ENCODE measurements at places on chromosomes 2 and 18.

- no peak for DNase-seq
Measured at GRCh38 chr2:84701880-84702279, 179.0 kb downstream of the TRABD2A start.

DNA sequence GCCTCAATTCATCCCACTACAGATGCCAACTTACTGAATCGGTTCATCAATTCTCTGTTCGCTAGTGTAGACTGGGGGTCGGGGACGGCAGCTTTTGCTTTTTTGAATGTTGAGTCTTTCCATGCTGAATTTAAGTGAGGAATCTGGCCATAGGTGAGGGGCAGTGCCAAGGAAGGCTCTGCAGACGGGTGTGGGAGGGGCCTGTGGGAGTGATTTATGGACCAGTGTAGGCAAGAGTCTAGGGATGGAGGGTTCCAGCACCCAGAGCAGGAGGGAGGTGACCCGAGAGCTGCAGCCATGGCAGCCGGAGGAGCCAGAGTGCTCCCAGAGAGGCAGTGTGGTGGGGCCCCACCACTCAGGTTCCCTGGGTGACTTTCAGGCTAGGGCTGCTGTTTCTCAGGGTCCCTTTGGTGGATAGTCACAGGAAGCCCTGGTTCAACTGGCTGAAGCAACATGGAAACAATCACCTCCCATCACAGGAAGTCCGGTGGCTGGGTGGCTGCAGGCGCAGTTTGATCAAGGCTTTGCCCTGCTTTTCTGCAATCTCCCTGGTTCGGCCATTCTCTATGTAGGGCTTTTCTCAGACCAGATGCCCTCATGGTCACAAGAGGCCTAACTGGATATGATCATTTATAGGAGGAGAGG is 16.9 kb upstream of the TEX44 start:
- no peak for DNase-seq

DNA sequence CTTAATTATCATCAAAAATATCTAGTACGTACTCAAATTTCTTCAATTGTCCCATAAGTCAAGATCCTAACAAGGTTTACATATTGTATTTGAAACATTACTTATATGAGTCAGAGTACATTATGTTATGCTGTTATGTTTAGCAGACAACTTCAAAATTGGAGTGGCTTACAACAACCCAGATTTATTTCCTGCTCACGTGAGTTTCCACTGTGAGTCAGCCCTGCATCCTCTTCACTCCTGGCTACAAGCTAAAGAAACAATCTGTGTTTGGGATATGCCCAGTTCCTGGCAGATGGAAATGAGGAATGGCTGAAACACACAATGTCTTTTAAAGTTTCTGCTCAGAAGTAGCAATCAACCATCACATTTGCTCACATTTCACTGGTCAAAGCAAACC is 31.5 kb upstream of the TANC1 start:
- DNase-seq: peak; percentile 92

- no peak for DNase-seq
Measured at GRCh38 chr2:104744537-104744936, 109.4 kb upstream of the POU3F3 start.

- no peak for DNase-seq
Measured at GRCh38 chr2:113675875-113676274, 48.8 kb downstream of the RABL2A start.

- peak; percentile 13 for DNase-seq
Measured at GRCh38 chr2:64063454-64063853, 44.2 kb upstream of the VPS54 start.

DNA sequence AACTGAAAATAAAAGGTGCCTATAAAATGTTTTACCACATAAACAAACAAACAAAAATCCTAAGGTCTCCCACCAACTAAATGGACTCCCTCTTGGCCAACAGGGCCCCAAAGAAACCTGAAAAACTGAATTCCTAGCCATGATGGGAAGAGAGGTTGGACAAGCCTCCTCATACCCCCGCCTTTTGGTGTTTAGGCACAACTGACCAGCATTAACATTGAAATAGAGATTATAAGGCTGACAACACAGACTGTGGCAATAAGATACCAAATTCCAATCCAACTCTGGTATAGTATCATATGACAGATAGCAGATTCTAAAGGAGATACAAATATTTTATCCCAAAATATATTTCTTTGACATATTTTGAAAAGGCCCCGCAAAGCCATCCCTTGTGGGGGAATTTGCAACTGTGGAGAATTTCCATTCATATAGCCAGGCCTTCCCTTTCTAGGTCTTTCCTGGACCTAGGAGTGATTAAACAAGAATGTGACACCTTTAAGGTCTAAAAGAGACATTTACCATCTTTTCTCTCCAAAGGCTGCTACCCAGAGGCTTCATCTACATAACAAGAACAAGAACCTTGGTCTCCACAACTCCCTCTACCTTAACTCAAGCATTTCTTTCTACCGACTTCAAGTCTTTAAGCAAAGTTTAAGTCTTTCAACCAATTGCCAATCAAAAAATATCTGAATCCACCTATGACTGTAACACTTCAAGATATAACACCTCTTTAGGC is 80.0 kb downstream of the CHN1 start:
- DNase-seq: no peak

DNA sequence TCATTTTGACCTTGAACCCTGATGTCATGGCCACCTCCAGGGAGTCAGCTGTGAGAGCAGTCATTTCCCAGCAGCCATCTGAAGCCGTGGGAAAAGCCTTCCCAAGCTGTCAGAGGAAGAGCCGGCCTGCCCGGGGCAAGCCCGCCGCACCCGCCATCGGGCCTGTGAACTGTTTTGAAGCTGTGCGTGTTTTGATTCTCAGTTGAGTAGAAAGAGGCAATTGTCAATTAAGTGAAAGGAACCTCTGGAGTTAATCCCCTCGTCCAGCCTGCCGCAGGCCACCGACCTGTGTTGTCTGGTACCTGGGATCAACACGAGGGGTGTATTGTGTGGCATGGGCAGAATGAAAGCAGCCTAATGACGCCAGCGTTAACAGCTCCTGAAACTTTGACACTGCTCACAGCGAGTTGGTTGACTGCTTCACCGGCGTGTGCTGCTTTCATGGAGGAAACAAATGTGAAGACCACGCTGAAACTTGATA is 318.4 kb downstream of the AGAP1 start:
- DNase-seq: no peak

GRCh38 chr2:232668805-232669444 is 28.2 kb upstream of the GIGYF2 start:
- DNase-seq: peak; percentile 39

GRCh38 chr18:75408554-75409506 is 18.7 kb downstream of the SMIM21 start:
- DNase-seq: no peak

DNA sequence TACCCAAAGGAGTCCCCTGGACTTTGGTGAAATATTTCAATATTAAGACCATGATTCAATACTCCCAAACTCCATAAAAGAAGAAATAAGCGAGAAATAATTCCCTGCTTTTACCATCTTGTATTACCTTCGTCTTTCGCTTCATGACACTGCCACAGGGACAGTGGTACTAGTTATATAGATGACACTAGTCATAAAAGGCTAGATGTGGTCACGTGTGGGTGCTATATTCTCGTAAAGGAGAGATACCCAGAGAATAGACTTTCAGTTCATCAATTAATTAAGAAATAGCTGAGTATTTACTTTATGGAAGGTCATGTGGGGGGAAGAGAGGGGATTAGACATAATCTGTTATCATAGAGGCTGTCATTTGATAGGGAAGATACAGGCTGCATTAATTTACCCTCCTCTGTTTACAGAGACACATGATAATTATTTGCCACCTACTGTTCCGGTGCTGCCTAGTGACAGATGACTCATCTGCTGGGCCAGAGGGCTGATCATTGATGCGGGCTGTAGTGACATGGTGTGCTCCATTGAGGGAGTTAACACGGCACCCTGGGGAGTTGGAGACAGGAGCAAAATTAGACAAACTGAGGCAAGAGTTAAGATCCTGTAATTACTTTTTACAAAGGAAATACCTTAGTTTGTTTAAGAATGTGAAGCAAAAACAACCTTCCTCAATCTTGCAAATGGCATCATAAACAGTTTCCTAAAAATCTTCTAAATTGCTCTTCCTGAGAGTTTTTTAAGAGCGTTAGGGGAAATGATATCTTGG is 78.2 kb upstream of the ITGB6 start:
- DNase-seq: no peak

- DNase-seq: no peak
Measured at GRCh38 chr2:10007435-10007834, 35.9 kb upstream of the KLF11 start.

DNA sequence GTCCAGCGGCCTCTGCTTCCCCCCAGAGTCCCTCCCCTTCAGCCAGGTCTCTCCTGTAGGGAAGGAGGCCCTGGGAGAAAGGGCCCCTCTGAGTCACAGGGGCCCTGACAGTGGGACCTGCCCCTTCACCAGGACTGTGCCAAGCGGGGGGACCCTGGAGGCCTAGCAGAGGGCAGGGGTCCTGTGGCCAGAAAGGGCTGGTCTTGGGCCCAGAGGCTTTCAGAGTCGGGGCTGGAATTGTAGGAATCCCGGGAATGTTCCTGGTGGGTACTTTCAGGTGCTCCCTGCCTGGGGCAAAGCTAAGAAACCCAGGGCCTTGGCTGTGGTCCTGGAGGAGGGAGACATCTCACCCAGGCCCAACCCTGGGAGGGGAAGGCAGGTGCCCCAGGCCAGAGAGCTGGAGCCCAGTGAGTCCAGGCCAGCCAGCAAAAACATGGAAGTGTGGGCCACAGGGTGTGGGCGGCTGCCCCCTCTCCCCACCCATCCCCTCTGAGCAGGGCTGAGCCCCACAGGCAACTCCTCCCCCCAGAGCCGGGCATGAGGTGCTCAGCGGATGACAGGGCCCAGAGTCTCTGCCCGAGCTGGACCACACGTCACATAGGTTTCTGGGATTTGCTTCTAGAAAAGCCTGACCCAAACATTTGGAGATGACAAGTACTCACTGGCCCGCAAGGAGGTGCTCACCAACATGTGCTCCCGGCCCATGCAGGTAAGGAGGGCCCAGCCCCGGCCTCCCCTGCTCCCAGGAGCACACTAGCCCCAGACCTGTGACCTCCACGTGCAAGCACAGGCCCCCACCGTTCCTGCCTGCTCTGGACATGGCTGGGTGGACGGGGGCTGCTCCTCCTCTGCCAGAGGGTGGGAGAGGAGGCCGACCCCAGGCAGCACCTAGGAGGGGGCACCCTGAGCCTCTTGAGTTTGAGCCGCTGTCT is 48.2 kb upstream of the ALPP start:
- DNase-seq: no peak

GRCh38 chr2:147109291-147109690 is 735.5 kb upstream of the ACVR2A start:
- DNase-seq: no peak

DNA sequence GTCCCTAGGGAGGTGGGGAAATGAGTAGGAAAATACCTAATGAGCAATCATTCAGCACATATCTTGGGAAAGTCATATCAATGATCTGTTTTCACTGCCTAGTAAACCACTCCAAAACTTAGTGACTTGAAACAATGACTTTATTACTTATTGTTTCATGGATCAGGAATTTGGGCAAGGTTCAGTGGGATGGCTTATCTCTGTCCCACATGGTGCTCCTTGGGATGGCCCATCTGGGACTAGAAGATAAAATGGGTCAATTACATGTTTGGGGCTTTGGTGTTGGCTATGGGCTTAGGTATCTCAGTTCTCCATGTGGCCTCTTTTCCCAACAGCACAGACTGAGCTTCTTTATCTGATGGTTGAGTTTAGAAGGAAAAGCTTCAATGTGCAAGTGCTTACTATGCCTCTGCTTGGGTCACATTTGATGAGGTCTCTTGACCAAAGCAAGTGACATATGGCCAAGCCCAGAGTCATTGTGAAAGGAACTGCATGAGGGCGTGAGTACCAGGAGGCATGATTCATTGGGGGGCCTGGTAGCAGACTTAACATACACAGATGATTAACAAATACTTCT is 218.1 kb upstream of the TNP1 start:
- no peak for DNase-seq

DNA sequence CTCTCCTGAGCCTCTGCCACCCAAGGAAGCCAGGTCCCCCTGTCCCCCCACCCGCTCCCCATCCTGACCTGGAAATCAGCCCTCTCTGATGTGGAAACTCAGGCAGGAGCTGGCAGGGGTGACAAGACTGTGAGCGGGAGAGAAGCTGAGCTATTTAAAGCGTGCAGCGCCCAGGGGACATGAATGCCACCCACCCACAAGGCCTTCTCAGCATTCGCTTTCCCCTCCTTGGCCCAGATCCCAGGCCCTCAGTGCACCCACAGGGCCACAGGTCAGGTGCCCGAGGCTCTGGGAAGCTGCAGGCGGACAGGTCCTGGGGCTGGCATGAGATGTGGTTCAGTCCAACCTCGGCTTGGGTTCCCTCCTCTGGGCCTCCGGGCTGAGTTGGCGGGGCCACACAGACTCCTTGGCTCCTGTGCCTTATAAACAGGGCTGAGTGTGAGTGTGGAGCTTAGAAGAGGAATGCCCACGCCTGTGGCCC is 168.3 kb downstream of the SMAD7 start:
- no peak for DNase-seq

DNA sequence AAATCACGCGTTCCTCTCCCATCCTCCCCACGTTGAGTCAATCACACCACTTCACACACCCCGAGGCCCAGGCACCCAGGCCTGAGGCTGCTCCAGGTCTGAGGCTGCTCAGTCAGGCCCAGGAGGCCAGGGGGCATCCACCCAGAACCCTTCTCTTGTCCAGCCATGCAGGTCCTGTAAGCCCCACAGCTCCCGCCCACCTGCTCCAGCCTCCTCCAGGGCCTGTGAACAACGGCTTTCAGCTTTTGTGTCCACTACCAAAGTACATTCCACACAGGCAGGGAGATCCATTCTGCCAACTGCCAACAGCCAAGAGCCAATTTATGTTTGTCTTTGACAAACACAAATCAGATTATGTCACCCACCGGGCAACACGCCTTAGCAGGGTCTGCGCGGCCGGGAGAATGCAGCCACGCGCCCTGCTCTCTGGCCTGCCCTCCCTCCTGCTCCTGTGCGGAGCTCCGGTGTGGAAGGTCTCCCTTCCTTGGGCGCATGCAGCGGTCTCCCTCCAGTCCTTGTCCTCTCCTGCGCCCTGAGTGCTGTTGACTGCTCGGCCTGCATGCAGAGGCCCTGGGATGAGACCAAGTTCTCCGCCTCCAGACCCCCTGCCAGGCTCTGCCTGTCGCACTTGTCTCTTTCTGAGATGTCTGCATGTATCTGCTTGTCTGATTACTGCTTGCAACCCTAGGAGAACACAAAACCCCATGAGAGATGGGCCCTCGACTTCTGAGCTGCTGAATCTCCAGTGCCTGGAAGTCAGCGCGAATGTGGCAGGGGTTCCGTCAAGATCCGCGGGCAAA is 146.6 kb downstream of the ZNF516 start:
- DNase-seq: no peak

- DNase-seq: no peak
Measured at GRCh38 chr2:28626891-28627421, 124.7 kb upstream of the PPP1CB start.

GRCh38 chr2:116513991-116514390 is 1300.5 kb upstream of the DDX18 start:
- DNase-seq: no peak

GRCh38 chr18:50879302-50880118 is 592 bp downstream of the ME2 start:
- peak; percentile 65 for DNase-seq

- no peak for DNase-seq
Measured at GRCh38 chr2:140337061-140337460, 1556.9 kb upstream of the NXPH2 start.

GRCh38 chr18:79458131-79458838 is 62.6 kb downstream of the NFATC1 start:
- peak; percentile 94 for DNase-seq

- no peak for DNase-seq
Measured at GRCh38 chr2:7256377-7256776, 339.2 kb downstream of the RNF144A start.

- no peak for DNase-seq
Measured at GRCh38 chr2:57899898-57900297, 146.7 kb upstream of the VRK2 start.

- no peak for DNase-seq
Measured at GRCh38 chr18:51301376-51301775, 103.9 kb upstream of the MEX3C start.
